ENCODE measurements at places on chromosomes 5 and 9. TPM values are rescaled to one million over a fixed set of nuclear protein-coding genes. Genes with fewer than 3 reads are reported as not detected.

SLC34A3 gene
- total RNA-seq, result 0.38 TPM

IL4 gene
- not detected for total RNA-seq

SYK gene
- 43.7 TPM for total RNA-seq

GBA2 gene
- 36.5 TPM for total RNA-seq

TTLL11 gene
- 11.7 TPM for total RNA-seq
